ENCODE measurements at places on chromosomes 16 and 17. TPM values are rescaled to one million over a fixed set of nuclear protein-coding genes. Genes with fewer than 3 reads are reported as not detected.

Gene KRTAP4-1
- total RNA-seq: 0.10 TPM

Gene MYH1
- not detected for total RNA-seq

Gene MC1R
- total RNA-seq: 6.1 TPM

Gene OR3A3
- not detected for total RNA-seq

Gene KLHL10
- total RNA-seq: not detected

Gene ZNF205
- total RNA-seq: 14.4 TPM

Gene CCL7
- total RNA-seq: 0.21 TPM

Gene TBX2
- total RNA-seq: 5.5 TPM

Gene GRAP
- 0.38 TPM for total RNA-seq

Gene SLC5A11
- total RNA-seq: 0.46 TPM

Gene TTYH2
- 1.7 TPM for total RNA-seq

Gene MT1M
- 0.32 TPM for total RNA-seq

Gene CMTM1
- 1.5 TPM for total RNA-seq

Gene ZNF385C
- 0.22 TPM for total RNA-seq

Gene CCDC144A
- 1.2 TPM for total RNA-seq

Gene PIP4K2B
- total RNA-seq: 38.4 TPM

Gene PRSS36
- 1.1 TPM for total RNA-seq

Gene AURKB
- 153 TPM for total RNA-seq

Gene NPIPA2
- total RNA-seq: 2.2 TPM

Gene KRTAP17-1
- not detected for total RNA-seq

Gene DDX19B
- total RNA-seq: 34.1 TPM

Gene KRTAP4-12
- not detected for total RNA-seq

Gene PRR11
- 54.9 TPM for total RNA-seq

Gene NOS2
- total RNA-seq: 0.14 TPM

Gene LPO
- not detected for total RNA-seq

Gene CX3CL1
- total RNA-seq: 0.22 TPM

Gene HAP1
- 1.3 TPM for total RNA-seq

Gene TBC1D3I
- 0.10 TPM for total RNA-seq

Data from A549 treated with Hydrocortisone at 1 μM for 4 hours (cell line).